ENCODE measurements at places on chromosomes 4 and X.
A peak's percentile ranks its signal among the peaks of the same experiment; 100 is the strongest.

DNA sequence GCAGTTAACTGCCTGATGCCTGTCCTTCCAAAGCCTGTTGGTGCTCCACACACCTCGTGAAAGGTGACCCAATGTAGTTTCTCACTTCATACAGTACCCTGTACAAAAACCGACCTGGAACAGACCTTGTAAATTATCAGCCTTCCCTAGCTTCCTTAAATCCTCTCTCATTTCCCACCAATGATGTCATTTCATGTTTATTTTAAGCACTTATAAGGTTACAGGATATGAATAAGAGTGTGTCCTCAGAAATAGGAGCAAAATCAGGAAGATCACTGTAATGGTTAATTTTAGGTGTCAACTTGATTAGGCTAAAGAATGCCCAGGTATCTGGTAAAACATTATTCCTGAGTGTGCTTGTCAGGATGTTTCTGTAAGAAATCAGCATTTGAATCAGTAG is 44.7 kb downstream of the TMEM150C start:
- DNase-seq: no peak

- DNase-seq: no peak
These were observed 130.0 kb downstream of the CPZ start for GRCh38 chr4:8722556-8722955.

GRCh38 chr4:186622788-186623464 is 67.6 kb upstream of the MTNR1A start:
- DNase-seq: no peak

DNA sequence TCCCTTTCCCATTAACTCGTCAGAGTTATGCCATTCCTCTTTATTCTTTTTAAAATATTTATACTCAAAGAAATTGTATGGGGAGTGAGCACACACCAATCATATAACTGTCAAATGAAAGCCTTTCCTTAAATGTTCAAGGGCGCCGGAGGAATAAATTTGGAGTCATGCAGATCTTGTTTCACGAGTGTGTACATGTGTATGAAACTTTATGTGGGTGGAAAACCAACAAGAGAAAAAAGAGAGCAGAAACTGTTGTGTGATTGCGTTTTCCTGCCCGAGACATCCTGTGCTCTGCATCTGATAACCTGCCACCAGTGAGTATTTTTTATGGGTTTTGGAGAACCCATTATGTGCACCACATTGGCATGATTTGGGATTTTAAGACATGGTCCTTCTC is 88.3 kb downstream of the FHDC1 start:
- DNase-seq: no peak

- DNase-seq: no peak
These were observed 22.7 kb upstream of the OGT start for GRCh38 chrX:71510161-71510560.

DNA sequence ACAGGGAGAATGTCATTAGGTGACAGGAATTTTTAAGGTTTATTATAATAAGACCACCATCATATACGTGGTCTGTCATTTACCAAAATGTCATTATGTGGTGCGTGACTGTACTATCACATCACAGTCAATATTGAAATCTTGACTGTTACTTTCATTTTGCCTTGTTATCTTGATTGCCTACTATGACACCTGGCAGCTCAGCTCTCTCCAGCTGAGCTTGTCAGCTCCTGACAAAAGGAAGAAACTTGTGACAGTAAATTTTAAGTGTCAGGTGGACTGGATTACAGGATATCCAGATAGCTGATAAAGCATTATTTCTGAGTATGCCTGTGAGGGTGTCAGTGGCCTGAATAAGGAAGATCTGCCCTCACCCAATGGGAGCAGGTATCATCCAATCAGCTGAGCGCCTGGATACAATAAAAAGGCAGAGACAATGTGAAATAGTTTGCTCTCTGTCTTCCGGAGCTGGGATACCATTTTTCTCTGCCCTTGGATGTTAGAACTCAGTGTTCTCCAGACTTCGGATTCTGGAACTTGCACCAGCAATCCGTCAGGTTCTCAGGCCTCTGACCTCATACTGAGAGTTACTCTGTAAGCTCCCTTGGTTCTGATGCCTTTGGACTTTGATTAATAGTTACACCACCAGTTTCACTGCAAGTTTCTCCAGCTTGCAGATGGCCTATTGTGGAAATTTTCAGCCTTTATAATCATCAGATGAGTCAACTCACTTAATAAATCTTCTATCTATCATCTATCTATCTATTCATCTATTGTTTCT is 1454.7 kb upstream of the IGFBP7 start:
- no peak for DNase-seq

- no peak for DNase-seq
These were observed 644 bp upstream of the EBP start for GRCh38 chrX:48520976-48521352.

GRCh38 chr4:38757945-38758600 is 24.7 kb downstream of the TLR10 start:
- DNase-seq: no peak

DNA sequence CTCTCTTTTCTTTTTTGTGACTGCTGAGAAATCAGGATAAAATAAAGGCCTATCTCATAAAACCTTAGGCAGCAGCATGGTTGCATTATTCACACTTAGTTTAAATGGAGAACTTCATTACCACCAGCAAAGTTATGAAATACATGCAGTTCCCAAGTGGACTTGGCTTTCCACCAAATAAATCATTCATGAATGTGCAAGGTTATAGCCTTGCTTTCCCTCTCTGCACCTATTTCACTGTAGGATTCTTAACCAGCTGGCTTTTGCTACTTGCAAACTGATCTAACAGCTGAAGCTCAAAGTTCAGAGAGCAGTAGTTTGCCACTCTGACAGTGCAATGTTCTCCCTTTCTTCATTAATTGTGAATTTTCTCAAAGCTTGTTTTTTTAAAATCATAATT is 140.1 kb upstream of the SMIM31 start:
- DNase-seq: no peak

DNA sequence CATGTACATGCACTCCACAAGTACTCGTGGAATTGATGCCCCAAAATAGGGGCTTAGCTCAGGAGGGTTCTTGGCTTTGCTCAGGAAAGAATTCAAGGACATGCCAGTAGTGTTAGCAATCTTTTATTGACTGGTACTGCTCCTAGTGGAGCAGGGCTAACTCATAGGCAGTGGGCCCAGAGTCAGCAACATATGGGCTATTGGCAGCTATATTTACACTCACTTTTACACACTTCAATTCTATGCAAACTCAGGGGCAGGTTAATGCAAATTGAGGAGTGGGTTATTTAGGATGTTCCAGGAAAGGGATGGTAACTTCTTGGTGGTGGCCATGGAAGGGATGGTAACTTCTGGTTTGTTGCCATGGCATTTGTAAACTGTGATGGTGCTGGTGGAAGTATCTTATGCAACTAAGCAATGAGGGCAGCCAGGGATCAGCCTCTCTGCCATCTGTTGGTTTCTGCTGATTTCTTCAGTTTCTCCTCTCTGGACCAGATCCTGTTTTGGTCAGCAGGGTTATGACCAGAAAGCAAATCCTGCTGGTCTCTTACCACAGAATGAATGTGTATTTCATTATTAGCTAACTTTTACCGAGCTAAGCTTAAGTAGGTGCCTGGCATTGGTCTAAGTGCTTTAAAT is 69.2 kb upstream of the FAT1 start:
- no peak for DNase-seq

DNA sequence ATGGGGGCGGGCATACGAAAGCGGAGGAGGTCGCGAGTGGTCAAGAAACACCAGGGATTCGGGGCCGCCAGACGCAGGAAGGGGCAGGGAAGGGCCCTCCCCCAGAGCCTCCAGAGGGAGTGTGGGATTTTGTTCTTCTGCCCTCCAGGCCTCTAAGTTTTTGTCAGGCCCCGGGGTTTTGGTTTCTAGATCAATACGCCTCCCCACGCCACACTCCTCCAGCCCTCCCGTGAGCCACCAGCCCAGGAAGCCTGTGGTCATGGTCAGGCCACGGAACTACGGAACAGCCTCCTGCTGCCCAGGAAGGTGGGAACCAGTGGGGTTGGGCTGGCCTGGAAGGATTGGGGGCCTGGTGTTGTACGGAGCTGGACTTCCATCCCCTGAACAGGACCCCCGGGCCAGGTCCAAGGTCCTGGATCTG is 38.4 kb downstream of the CPLX1 start:
- no peak for DNase-seq

- no peak for DNase-seq
These were observed 43.6 kb downstream of the RTL9 start for GRCh38 chrX:110402091-110402849.

DNA sequence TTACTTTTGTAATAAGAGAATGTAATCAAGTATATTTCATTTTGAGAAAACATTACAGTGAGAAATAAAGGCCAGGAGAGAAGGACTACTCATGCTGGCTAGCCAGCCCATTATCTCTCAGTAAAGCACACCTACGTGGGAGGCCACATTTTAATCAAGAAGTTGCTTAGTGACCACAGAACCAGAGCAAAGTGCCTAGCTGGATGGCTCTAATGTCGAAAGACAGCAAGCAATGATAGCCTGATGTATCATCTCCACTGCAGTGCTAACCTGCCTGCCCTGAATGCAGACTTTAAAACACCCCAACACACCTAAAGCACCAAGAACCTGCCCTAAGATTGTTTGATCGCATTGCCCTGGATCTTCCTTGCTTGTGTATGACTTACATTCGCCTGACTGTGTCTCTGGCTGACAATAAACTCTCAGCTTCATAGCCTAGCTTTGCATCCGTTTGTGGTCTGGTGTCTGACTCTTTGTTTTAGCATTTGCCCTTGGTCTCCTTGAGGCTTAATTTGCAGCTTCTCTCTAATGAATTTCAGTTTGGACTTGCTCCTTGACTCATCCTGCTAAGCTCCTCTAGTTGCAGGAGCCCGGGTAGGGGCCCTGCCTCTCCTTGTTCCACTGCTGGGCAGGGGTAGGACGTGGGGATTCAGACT is 31.4 kb upstream of the SOWAHD start:
- peak; percentile 3 for DNase-seq

- DNase-seq: no peak
These were observed 46.3 kb downstream of the RASSF6 start for GRCh38 chr4:73573794-73574528.

- no peak for DNase-seq
These were observed 39.6 kb upstream of the FBXW7 start for GRCh38 chr4:152575533-152575932.

GRCh38 chr4:129189630-129190029 is 93.7 kb downstream of the C4orf33 start:
- DNase-seq: no peak

DNA sequence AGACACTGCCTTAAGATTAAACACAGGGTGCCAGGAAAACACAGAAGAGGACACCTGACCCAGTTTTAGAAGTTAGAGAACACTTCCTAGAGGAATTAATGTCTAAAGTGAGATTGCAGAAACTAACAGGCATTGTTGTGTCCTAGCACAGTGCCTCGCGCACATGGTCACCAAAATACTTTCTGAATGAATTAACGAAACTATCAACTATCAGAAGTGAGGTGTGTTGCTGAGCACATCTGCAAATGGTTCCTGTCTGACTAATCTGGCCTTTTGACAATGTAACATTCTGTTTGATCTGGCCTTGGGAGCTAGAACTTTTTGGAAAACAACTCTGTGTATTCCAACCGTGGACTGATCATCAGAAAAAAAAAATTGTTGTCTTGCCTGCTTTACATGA is 556.8 kb upstream of the LCORL start:
- DNase-seq: no peak

GRCh38 chr4:165516281-165516833 is 137.5 kb downstream of the CPE start:
- no peak for DNase-seq

- no peak for DNase-seq
These were observed 159.4 kb downstream of the OPHN1 start for GRCh38 chrX:68273887-68274286.

DNA sequence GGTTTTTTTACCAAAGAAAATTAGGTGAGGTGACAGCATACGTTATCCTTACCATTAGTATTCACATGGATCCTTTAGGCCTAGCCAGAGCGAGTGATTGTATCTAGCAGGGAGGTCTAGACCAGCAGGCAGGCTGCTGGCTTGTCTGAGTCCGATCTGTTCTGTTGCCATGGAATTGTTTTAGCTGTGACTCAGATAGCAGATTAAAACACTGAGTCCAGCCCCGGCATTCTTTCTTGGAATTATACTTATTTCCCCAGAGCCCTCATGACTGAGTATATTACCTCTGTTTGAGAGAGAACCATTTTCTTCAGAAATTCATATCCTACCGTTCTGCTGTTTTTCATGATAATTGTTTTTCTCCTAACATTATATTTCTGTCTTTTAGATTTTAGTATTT is 37.4 kb downstream of the OCRL start:
- DNase-seq: no peak

DNA sequence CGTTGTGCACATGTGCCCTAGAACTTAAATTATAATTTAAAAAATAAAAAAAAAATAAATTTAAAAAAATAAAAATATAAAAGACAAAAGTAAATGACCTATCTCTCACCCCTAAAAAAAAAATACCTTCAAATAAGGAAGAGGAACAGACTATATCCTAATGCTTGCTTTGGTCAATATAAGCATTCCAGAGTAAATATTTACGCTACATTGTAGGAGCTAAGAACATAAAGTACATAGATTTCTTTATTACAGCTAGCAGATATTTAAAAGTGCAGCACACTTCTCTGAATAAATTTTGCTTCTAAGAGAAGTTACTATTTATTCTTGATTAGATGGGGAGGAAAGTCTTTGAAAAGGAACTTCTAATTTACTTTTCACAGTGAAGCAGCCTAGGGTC is 24.5 kb upstream of the UGT2B11 start:
- DNase-seq: no peak

GRCh38 chrX:151816934-151817333 is 82.4 kb downstream of the CNGA2 start:
- DNase-seq: no peak

Data from activated effector memory CD4-positive, alpha-beta T cell treated with Interleukin-2 at 50 U/mL for 16 hours (primary cell).